Mesenchymal stem cell (in vitro differentiated cells and primary cell): ENCODE measurements at places on chromosomes 2 and 18.

- DNase-seq: no peak
These were observed 319.9 kb upstream of the SALL3 start for GRCh38 chr18:78659748-78660147.

DNA sequence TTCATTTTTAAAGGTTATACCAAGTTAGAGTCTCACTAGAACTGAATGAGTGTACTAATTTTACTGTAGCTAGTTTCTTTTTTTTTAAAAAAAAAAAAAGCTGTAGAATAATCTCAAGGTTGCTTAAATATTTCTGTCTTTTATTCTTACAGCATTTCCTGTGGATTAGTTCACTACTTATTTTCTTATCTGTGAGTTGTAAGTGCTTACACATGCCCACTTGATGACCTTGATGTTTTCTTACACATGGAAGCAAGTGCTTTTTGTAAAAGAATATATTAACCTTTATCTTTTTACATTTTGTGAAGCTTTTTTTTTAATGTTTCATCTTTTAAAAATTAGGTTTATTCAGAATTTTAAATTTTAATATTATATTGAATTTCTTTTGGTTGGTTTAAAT is 57.8 kb downstream of the MSH2 start:
- DNase-seq: no peak

GRCh38 chr2:240704651-240705050 is 13.0 kb downstream of the AQP12A start:
- no peak for DNase-seq

DNA sequence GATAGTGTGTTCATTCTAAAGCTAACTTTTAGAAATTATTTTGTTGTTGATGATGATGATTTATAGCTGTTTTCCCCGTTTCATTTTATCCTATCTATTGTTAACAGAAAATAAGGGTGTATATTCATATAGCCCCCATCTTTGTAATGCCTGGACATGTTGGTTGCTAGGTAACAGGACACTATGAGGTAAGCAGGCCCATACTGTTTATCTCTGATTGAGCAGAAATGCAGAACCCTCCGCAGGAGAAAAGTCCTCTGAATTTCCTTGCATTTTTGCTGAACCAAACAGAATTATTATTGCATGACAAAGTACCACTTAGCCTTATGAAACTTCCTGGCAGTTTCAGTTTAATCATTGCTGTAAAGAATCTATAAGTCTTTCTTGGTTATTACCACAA is 339.4 kb downstream of the DCC start:
- DNase-seq: no peak

- DNase-seq: no peak
These were observed 11.7 kb downstream of the LYPD6B start for GRCh38 chr2:149050188-149050587.

- DNase-seq: no peak
These were observed 94.7 kb upstream of the EFEMP1 start for GRCh38 chr2:56018267-56018666.

DNA sequence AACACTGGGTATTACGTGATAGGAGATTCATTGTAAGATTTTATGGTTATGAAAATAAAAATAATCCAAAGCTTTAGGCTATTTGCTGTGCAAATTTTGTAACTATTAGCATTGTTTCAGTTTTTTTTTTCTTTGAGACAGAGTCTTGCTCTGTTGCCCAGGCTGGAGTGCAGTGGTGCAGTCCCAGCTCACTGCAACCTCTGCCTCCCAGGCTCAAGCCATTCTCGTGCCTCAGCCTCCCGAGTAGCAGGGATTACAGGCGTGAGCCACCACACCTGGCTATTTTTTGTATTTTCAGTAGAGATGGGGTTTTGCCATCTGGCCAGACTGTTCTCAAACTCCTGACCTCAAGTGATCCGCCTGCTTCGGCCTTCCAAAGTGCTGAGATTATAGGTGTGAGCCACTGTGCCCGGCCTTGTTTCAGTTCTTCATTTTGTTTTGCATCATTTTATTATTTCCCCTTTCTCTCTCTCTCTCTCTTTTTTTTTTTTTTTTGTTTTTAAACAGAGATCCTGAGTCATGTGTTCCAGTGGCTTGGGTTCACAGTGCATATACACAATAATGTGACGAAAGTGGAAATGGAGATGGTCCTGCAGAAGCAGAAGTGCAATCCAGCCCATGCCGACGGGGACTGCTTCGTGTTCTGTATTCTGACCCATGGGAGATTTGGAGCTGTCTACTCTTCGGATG is 25.8 kb downstream of the CASP10 start:
- DNase-seq: no peak

DNA sequence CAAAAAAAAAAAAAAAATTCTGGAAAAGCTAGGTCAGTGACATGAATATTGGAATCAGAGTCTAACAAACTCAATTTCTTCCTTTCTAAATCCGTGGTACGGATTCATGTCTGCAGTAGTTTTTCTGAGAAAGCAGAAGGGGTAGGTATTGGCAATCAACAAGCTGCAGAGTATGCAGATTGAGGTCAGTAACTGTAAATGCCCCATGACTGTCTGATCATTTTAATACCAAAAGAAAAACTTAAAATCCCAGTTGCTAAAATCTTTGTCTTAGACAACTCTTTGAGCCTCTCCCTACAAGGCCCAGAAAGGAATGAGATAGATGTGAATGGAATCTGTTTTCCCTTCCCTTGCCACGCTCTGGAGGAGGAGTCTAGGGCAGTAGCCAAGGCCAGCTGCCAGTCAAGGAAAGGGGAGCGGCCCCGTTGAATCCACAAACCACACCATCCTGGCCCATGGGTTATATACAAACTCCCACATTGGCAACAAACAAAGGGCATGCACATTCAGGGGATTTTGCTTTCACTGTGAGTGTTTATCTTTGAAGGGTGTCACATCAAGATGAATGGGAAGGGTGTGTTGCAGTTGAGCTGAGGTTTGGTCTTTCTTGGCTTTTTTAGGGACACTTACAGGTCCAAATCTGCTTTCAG is 6.1 kb upstream of the CASP8 start:
- DNase-seq: peak; percentile 63

GRCh38 chr2:241977557-241978300 is 108.2 kb downstream of the RTP5 start:
- no peak for DNase-seq

GRCh38 chr2:180366481-180366880 is 359.4 kb upstream of the CWC22 start:
- no peak for DNase-seq

GRCh38 chr2:220041447-220041846 is 414.0 kb downstream of the SLC4A3 start:
- no peak for DNase-seq

DNA sequence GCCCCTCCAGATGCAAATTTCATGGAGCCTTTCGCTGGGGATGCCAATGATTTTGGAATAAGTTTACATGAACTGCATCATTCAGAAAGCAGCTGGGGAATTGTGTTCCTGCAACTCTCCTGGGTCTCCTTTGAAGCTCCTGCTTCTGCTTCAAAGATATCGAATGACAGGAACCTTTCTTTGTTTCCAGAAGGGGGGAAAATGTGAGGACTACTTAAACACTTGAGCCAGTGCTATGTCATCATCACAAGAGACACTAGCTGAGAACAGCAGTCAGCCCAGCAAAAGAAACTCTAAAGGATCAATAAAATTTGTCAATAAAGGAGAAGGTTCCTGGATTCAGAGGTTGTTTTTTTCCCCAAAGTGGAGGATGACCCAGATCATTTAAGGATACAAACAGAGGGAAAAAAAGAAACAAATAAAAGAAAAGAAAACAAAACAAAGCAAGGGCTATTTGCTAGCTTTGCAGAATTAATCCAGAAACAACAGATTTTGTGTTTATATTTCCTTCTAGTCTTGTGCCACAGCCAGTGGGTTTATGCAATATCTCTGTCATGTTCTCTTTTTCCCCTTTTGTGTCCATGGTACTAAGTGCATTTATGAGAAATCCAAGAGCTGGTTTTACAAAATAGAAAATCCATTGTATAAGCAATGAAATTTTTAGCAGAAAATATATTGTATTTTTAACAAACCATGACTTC is 463.7 kb downstream of the CDH2 start:
- DNase-seq: peak; percentile 34

GRCh38 chr2:168192839-168193616 is 54.4 kb downstream of the STK39 start:
- no peak for DNase-seq

GRCh38 chr2:161386228-161386824 is 29.8 kb upstream of the TBR1 start:
- DNase-seq: no peak

GRCh38 chr2:8064603-8065002 is 617.3 kb upstream of the ID2 start:
- no peak for DNase-seq

- DNase-seq: no peak
These were observed 3.9 kb downstream of the CHST10 start for GRCh38 chr2:100413571-100413970.

DNA sequence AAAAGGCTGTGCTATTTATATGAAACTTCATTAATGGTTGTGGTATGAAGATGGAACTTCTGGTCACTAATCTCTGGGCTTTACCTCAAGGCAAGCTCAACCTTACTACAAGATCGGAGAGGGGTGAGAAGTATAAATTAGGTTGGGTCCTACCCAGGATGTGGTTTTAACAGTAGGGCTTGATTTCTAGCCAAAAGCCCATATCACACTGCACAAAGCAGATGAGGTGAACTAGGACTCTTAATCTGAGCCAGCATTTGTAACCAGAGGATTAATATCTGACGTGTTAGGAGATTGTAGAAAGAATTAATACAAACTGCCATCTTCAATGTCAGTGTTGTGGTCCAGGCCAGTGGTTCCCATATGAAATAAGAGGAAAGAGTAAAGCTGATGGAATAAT is 86.4 kb upstream of the RGPD4 start:
- DNase-seq: no peak

GRCh38 chr18:23816740-23817139 is 127.5 kb downstream of the LAMA3 start:
- no peak for DNase-seq

DNA sequence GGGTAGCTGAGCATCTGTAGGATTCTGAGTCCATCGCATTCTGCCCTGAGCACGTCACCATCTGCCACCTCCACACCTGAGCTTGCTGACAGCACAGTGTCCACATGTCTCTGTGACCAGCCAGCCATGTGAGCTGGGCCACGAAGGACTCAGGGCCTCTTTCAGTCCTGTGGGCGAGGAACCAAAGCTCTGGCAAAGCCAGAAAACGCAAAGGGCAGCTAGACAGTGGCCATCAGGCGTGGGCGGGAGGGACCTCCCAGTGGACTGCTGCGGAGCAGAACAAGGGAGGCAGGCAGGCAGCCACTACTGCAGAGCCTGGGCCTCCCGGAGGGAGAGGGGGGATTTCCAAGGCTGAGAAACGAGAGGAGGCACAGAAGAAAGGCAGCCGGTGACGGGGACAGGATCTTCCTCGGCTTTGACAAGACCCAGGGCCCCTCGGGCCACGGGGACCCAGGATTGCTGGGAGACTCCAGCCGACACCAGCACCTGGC is 274.6 kb upstream of the SALL3 start:
- no peak for DNase-seq

- peak; percentile 25 for DNase-seq
These were observed 173.7 kb downstream of the ASXL3 start for GRCh38 chr18:33751613-33752221.

DNA sequence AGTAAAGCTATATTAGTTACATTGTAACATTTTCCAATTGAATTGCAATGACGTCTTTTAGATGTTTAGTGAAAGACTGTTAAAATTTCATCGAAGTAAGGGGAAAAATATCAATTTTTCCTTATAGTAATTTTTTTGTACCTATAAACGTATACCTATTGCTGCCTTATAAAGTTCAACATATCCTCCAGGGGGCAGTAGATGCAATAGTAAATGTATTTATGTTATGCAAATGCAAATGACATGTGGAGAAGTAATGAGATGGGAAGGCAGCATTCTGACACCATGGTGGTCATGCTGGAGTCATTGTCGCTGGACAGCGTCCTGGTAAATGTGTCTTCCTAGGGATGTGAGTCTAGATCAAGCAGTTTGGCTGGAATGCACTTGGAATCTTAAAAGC is 38.7 kb downstream of the MSTN start:
- peak; percentile 55 for DNase-seq

DNA sequence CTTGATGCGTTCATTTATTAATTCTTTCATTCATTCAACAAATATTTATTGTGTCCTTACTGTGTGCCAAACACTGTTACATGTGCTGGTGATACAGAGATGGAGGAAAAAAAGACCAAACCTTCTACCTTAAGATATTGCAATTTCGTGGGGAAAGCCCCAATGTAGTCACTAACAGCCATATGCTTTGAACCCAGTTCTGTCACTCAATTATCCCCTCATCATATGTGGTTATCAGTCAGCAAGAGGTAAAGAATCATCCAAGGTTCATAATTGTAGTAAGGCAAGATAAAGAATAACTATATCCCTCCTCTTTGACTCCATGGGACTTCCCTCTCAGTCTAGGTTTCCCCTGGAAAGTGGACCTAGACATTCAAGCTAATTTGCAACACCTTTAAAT is 1185.6 kb upstream of the CELF4 start:
- DNase-seq: no peak

DNA sequence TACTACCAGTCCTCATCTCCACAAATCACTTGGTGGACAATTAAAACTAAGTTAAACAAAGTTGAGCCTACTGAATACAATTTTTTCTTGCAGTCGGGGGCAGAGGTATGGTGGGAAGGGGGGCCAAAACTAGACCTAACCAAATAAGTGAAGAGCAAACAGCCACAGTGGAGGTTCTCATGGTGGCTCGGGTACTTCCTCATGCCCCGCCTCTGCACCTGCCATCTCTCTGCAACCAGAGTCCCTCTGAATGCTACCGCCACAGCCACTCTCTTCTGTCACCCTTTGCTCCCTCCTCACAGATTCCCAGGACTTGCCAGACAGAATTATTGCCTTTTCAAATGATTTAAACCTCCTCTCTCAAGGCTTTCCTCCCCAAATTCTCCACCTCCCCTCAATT is 204.2 kb downstream of the TMEM247 start:
- no peak for DNase-seq

DNA sequence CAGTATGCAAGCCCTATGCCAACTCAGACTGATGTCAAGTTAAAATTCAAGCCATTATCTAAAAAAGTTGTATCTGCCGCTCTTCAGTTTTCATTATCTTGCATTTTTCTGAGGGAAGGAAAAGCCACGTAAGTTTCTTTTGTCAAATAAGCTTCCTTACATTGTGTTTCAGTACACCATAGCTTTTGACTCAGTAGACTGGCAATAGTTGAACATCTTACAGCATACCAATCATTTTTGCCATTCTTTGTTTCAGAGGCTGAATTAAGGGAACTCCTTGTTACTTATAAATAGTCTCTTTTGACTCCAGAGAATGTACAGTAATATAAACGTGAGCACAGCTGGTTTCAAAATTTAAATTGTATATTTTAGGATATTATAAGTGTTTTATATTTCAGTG is 120.6 kb downstream of the EHBP1 start:
- DNase-seq: peak; percentile 8

GRCh38 chr18:45850021-45850420 is 24.5 kb downstream of the SIGLEC15 start:
- DNase-seq: peak; percentile 35
